ENCODE measurements at places on chromosomes 3 and 15.

- no peaks in the 10 kb centered on the region for H3K27me3 ChIP-seq
- no peak overlapping the region for H3K27ac ChIP-seq
- no peaks in the 10 kb centered on the region for H3K36me3 ChIP-seq
Measured at GRCh38 chr3:177905173-177906125, 630.8 kb upstream of the KCNMB2 start.

GRCh38 chr3:33704891-33705290 is 13.2 kb downstream of the CLASP2 start:
- no peak for DNase-seq
- no peak overlapping the region for H3K4me3 ChIP-seq
- no peak overlapping the region for H3K27ac ChIP-seq

- no peak overlapping the region for H3K4me3 ChIP-seq
- no peaks in the 10 kb centered on the region for H3K36me3 ChIP-seq
- no peak overlapping the region for H3K27ac ChIP-seq
- peaks cover 9% of the 10 kb centered on the region for H3K4me1 ChIP-seq
- H3K27me3 ChIP-seq = peaks cover 22% of the 10 kb centered on the region
Measured at GRCh38 chr3:8499181-8499611, 2.4 kb upstream of the LMCD1 start.

DNA sequence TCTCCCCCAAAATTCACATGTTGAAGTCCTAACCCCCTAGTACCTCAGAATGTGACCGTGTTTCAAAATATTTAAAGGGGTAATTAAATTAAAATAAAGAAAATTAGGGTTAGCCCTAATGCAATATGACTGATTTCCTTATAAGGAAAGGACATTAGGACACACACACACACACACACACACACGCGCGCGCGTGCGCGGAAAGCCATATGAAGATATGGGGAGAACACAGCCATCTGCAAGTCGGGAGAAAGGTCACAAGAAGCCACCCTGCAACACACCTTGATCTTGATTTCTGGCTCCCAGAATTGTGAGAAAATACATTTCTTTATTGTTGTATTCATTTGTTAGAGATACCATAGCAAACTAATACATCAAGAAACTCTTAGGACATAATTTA is 54.6 kb upstream of the STXBP5L start:
- no peak for DNase-seq
- no peak overlapping the region for H3K27ac ChIP-seq
- no peaks in the 10 kb centered on the region for H3K36me3 ChIP-seq

- no peak for DNase-seq
- H3K36me3 ChIP-seq = no peaks in the 10 kb centered on the region
- no peaks in the 10 kb centered on the region for H3K27me3 ChIP-seq
Measured at GRCh38 chr3:138461246-138461645, 26.8 kb downstream of the ESYT3 start.

GRCh38 chr15:58761010-58761388 is 10.1 kb upstream of the MINDY2 start:
- H3K4me3 ChIP-seq = no peak overlapping the region
- DNase-seq = peak; percentile 33
- H3K36me3 ChIP-seq = peaks cover 3% of the 10 kb centered on the region

- no peak overlapping the region for H3K27ac ChIP-seq
- DNase-seq = no peak
- H3K4me3 ChIP-seq = no peak overlapping the region
- H3K36me3 ChIP-seq = no peaks in the 10 kb centered on the region
- peaks cover 17% of the 10 kb centered on the region for H3K4me1 ChIP-seq
- H3K27me3 ChIP-seq = peaks cover 2% of the 10 kb centered on the region
Measured at GRCh38 chr3:52181543-52181942, 16.4 kb upstream of the ALAS1 start.

GRCh38 chr3:105615814-105616213 is 249.1 kb downstream of the ALCAM start:
- H3K27me3 ChIP-seq = peaks cover 2% of the 10 kb centered on the region
- no peak overlapping the region for H3K27ac ChIP-seq
- no peak for DNase-seq

DNA sequence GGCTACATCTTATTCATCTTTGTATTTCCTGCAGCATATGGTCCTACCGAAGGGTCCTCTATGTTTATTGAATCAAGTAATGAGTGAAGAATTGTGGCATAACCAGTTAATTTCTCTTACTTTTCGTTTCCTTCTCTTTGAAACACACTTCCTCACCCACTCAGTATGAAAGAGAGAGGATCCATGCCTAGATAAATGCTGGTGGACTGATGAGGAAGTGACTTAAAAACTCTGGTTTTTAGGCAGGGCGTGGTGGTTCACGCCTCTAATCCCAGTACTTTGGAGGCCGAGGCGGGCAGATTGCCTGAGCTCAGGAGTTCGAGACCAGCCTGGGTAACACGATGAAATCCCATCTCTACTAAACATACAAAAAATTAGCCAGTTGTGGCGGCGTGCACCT is 2.2 kb upstream of the MB21D2 start:
- H3K4me1 ChIP-seq = peaks cover 35% of the 10 kb centered on the region
- no peak overlapping the region for H3K27ac ChIP-seq
- H3K36me3 ChIP-seq = peaks cover 7% of the 10 kb centered on the region
- H3K27me3 ChIP-seq = peaks cover 47% of the 10 kb centered on the region
- no peak for DNase-seq

DNA sequence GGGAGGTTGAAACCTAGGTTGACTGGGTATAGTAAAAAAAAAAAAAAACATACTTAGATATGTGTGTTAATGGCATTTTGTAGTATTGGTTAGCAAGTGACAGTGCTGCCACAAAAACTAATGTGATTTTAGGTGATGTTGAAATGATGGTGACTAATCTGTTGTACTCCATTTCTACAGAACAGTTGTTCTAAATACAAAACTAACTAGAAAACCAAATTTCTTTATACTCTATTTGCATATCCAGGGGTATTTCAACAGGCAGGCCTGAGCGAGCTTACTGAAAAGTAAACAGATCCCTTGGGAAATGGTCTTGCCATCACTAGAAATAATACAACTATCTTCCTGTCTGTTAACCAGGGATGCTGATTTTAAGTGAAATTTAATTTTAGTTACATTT is 20.5 kb downstream of the TSC22D2 start:
- H3K4me1 ChIP-seq = no peaks in the 10 kb centered on the region
- H3K27me3 ChIP-seq = no peaks in the 10 kb centered on the region
- H3K4me3 ChIP-seq = no peak overlapping the region
- DNase-seq = no peak

GRCh38 chr3:174409086-174409743 is 449.9 kb upstream of the NAALADL2 start:
- no peaks in the 10 kb centered on the region for H3K4me1 ChIP-seq
- H3K36me3 ChIP-seq = no peaks in the 10 kb centered on the region
- H3K27me3 ChIP-seq = no peaks in the 10 kb centered on the region
- no peak overlapping the region for H3K4me3 ChIP-seq
- no peak for DNase-seq

GRCh38 chr3:159805411-159805772 is 183.2 kb upstream of the IL12A start:
- H3K36me3 ChIP-seq = no peaks in the 10 kb centered on the region
- H3K4me3 ChIP-seq = no peak overlapping the region
- no peak for DNase-seq
- H3K27me3 ChIP-seq = peaks cover 16% of the 10 kb centered on the region
- H3K27ac ChIP-seq = no peak overlapping the region

- no peak for DNase-seq
- H3K36me3 ChIP-seq = peaks cover 3% of the 10 kb centered on the region
- H3K4me3 ChIP-seq = no peak overlapping the region
- no peak overlapping the region for H3K27ac ChIP-seq
- peaks cover 2% of the 10 kb centered on the region for H3K4me1 ChIP-seq
- no peaks in the 10 kb centered on the region for H3K27me3 ChIP-seq
Measured at GRCh38 chr3:45509038-45509767, 85.3 kb upstream of the LIMD1 start.

DNA sequence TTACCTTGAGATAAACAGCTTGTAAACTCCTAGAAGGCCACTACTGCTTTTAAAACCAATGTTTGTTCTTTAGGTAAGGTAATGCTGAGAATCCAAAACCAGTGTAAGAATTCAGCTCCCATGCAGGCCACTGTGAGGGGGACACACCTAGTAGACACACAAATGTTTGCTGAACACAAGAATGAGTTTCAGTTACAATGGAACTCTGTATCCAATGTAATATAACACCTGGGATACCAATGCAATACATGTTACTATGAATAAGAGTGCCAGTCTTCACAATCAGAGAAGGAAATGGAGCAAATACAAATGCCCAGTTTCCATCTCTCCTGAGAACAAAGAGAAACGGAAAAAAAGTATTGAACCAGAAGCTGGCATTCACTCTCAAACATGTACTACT is 65.9 kb downstream of the IGF2BP2 start:
- peaks cover 3% of the 10 kb centered on the region for H3K4me1 ChIP-seq
- no peak overlapping the region for H3K27ac ChIP-seq
- no peak for DNase-seq
- H3K4me3 ChIP-seq = no peak overlapping the region
- peaks cover 38% of the 10 kb centered on the region for H3K27me3 ChIP-seq

- H3K4me1 ChIP-seq = peaks cover 22% of the 10 kb centered on the region
- H3K27ac ChIP-seq = no peak overlapping the region
- DNase-seq = no peak
- H3K4me3 ChIP-seq = no peak overlapping the region
Measured at GRCh38 chr15:25775317-25775912, 87.7 kb downstream of the ATP10A start.

- H3K27me3 ChIP-seq = no peaks in the 10 kb centered on the region
- DNase-seq = no peak
- no peaks in the 10 kb centered on the region for H3K36me3 ChIP-seq
Measured at GRCh38 chr3:64595253-64595694, 92.5 kb downstream of the ADAMTS9 start.

GRCh38 chr3:45567730-45568172 is 26.8 kb upstream of the LIMD1 start:
- H3K27ac ChIP-seq = peak overlapping the region; percentile 80
- no peaks in the 10 kb centered on the region for H3K36me3 ChIP-seq
- peaks cover 35% of the 10 kb centered on the region for H3K4me1 ChIP-seq
- H3K27me3 ChIP-seq = no peaks in the 10 kb centered on the region
- H3K4me3 ChIP-seq = no peak overlapping the region
- DNase-seq = peak; percentile 50

DNA sequence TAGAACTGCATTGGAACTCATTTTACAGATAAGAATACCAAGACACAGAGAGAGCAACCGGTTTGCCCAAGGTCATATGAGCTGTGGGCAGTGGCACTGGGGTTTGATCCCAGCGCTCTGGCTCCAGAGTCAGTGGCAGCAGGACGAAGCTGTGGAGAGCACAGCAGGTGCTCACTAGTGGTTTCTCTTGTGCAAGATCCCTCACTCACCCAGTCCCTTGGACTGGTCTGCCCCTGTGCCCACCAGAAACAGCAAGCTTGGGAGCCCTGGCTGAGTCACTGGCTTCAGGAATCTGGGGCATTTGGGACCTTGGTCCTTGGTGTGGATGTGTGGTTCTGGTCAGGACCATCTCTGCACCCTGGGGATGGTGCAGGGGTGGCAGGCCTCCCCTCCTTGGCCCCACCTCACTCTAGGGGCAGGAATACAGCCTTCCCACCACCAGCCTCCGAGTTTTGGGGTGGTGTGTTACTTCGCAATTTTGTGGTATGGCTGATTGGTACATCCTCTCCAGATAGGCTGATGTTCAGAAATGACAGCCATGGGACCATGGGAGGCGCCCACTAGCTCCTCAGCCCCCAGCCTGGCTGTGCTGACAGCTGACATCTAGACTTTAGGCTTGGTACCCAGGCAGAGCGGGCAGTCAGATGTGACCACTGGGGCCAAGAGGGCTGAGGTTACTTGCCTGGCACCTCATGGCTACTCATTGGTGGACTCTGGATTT is 104.6 kb downstream of the LSM3 start:
- H3K27ac ChIP-seq = no peak overlapping the region
- peaks cover 2% of the 10 kb centered on the region for H3K27me3 ChIP-seq
- DNase-seq = no peak

DNA sequence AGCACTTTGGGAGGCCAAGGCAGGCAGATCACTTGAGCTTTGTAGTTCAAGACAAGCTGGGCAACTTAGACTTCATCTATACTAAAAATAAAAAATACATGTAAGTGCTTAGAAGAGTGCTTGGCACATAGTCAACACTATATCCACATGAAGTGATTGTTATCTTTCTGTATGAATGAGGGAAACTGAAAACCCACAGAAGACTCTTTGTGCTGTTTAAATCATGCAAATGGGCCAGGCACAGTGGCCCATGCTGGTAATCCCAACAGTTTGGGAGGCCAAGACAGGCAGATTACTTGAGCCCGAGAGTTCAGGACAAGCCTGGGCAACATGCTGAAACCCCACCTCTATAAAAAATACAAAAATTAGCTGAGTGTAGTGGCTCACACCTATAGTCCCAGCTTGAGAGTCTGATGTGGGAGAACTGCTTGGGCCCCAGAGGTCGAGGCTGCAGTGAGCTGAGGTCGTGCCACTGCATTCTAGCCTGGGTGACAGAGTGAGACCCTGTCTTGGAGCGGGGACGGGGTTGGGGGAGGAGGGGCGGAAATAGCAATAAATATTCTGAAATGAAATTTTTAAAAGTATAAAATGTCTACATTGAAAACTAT is 129.7 kb downstream of the NR2E3 start:
- H3K27ac ChIP-seq = no peak overlapping the region
- peaks cover 5% of the 10 kb centered on the region for H3K36me3 ChIP-seq
- H3K4me3 ChIP-seq = no peak overlapping the region
- H3K4me1 ChIP-seq = no peaks in the 10 kb centered on the region

DNA sequence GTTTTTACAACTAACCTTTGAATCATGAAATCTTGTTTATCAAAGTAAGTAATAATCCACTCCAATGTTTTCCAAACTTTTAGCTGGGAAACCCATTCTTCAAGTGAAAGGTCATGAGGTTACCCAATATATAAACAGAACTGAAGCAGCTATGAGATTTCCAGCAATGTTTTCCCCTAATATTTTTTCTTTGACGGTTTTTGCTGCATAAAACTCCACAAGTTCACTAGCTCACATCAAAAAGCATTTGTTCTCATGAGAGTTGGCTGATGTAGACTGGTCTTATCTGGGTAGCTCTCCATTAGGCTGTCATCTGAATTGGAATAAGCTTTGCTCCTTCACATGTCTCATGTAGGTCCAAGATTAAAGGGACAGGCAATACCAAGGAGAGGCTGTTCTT is 241.2 kb upstream of the LRRC3B start:
- H3K4me3 ChIP-seq = no peak overlapping the region
- no peak overlapping the region for H3K27ac ChIP-seq
- no peaks in the 10 kb centered on the region for H3K36me3 ChIP-seq
- no peaks in the 10 kb centered on the region for H3K27me3 ChIP-seq
- H3K4me1 ChIP-seq = no peaks in the 10 kb centered on the region
- DNase-seq = no peak
